ENCODE measurements at places on chromosomes 1 and 21.

GRCh38 chr1:59766227-59766855 lies 48.4 kb upstream of the HOOK1 start:
- DNase-seq: no peak

DNA sequence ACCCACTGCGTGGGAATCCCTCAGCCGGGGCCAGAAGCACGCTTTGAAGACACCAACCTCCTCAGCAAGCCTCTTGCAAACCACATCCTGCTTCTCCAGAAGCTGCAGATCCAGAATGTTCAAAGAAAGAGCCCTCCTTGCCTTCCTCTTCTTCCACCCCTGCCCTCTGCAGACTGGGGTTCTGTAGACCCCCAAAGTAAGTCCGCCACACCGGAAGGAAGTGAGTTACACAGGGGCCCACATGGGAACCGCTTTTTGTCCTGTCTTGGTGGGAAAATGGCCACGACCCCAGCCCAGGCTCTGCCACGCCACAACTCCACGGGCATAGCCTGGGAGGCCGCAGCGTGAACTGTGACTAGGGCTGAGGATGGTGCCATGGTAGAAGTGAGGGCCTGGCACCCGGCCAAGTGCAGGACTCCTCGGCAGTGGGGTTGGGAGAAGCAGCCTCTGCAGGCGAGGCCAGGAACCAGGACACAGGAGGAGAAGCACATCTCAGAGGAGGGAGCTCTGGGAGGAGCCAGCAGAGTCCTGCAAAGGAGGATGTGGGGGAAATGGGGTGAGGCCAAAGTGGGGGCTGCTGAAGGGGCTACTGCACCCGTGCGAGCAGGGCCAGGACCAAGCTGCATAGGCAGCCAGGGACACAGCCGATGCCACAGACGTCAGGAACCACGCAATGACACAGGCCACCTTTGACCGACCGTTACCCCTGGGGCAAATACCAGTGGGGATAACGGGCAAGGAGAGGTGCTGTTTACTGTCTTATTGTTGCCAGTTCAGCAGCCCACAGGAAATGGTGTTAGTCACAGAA lies 30.9 kb downstream of the PDE9A start:
- peak; percentile 74 for DNase-seq

DNA sequence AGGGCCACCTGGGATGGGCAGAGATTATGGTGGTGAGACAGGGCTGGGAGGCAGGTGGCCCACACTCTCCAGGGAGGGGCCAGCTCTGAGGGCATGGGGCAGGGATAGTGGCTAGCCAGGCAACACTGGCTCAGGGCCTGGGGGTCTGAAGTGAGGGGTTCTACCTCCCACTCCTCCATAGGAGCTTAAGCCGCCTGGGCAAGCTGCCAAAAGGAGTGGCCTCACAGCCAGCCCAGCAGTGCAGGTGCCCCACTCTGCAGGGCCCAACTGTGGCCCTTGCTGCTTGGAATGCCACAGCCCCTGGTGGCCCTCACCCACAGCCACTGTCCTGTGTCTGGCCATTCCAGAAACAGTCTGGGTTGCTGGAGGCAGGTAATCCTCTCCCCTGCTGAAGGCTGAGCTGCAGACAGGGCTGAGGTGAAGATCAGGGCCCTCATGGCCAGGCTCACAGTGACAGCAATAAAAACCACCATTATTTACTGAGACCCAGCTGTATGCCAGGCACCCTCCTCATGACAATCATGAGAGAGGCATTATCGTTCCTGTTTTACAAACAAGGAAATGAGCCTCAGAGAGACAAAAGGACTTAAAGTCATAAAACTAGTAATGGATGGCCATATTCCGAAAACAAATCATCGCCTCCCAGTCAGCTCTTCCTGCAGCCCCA lies 31.0 kb downstream of the KIF21B start:
- no peak for DNase-seq

DNA sequence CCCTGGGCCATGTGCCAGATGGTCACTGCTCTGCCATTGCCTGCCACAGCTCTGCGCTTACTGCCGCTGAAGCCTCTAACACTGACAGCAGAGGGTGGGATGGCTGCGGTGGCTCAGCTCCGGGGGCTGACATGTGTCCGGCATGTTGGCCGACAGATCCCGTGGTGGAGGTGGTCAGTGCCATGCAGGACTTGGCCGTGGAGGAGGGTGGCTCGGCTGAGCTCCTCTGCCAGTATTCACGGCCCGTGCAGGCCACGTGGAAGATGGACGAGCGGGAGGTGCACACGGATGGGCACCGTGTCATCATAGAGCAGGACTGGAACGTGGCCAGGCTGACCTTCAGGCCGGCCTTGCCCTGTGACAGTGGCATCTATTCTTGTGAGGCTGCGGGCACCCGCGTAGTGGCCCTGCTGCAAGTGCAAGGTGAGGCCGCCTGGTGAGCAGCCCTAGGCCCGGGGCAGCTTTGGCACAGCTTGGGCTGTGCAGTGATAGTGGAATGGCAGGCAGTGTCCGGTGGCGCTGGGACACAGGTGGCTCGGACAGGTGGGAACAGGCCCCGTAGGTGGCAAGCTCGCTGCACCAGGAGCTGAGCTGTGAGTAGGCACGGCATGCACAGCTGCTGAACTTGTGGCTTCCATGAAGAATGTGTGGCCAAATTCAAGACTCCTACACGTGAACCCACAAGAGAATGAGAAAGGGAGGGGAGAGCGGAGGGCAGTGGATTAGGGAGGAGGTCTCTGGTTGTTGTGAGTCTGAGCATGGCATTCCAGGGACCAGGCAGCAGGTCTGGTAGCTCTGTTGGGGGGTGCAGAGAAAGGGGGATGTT lies 91.8 kb downstream of the TRIM11 start:
- DNase-seq: no peak

GRCh38 chr1:96306809-96307560 lies 414.6 kb upstream of the PTBP2 start:
- DNase-seq: no peak

DNA sequence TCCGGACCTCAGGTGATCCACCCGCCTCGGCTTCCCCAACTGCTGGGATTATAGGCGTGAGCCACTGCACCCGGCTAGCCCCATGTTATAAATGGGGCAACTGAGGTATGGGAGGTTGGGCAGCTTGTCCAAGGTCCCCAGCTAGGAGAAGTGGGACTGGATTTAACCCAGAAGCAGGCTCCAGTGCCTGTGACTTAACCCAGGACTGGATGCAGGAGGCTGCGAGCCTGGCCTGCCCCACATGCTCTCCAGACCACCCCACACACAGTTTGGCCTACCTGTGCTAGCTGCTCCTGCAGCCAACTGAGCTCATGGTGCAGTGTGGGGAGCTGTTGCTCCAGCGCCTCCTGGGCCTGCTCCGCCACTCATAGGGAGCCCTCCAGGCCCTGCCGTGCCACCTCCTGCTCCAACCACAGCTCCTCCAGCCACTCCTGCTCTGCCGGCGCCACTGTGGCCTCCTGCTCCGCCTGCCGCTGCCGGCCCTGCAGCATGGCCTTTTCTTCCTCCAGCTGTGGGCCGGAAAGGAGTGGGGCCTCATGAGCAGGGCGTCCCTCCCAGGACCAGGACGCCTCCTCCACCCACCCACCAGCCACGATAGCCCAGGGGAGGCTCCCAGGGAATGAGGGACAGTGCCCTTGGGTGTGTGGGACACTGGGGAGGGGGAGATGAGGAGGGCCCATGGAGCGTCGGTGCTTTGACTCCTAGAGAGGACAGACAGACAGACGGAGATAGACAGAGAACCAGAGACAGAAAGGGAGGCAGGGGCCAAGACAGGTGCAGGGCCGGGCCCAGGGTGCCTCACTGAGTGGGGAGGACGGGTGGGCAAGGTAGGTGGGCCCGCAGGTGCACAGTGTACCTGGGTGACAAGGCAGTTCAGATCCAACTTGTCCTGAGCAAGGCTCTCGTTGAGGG lies 12.4 kb upstream of the NBPF1 start:
- no peak for DNase-seq

DNA sequence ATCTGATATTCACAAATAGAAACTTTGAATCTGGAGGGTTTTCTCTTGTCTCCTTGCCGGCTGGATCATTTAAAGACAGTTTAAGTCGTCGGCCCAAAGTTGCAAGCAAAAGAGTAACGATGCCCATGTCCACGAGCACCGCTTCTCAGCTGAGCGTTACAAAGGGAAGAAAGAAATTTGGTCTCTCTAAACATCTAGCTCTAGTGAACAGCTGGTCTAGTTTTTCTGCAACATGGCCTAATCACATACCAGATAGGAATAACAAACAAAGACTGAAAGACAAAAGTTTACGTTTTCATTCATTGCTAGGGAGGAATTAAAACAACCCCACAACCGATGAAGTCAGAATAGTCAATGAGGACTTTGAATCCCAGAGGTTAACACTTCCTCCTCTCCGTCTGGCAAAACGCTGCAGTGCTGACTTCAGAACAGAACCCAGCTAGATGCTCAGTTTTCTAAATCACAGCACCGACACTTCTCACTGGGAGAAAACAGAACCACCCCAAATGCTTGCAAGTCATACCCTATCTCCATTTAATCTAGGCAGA lies 69.4 kb downstream of the NTPCR start:
- DNase-seq: no peak

DNA sequence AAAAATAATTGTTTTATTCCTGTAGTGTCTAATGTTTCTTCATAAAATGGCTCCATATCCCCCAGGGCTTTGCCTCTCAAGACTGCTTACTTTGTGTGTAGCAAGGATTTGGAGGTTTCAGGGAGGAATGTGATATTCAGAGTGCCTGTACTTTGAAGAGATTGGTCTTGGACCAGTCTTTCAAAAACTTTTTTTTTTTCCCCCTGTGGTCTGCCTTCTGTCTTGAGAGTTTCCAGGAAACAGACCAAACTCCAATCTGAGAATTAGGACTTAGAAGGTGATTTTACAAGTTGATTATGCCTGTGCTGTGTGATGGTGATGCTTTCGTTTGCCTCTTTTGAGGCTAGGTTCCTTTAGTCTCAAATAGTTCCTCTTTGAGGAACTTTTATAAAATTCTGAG lies 25.9 kb downstream of the GABPA start:
- no peak for DNase-seq

- no peak for DNase-seq
Measured at GRCh38 chr1:62113507-62113906, 81.1 kb upstream of the L1TD1 start.

DNA sequence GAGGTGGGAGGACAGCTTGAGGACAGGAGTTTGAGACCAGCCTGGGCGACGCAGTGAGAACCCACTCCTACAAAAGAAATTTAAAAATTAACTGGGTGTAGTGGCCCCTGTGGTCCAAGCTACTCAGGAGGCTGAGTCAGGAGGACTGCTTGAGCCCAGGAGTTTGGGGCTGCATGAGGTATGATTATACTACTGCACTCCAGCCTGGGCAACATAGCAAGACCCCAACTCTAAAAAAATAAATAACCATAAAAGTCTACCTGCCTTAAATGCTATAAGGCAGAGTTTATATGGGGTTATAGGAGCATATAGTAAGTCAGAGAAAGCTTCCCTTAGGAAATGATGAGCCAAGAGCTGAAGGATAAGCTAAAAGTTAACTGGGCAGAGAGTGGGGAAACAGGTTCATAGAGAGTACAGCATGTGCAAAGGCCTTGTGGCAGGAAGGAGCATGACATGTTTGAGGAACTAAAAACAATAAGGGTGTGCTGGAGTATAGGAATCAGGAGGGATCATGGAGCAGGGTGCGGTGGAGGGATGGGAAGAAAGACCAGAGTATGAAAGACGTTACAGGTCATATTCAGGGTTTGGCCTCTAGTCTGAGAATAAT lies 68.3 kb downstream of the ADSS2 start:
- no peak for DNase-seq

GRCh38 chr1:111605576-111605975 lies 14.0 kb upstream of the RAP1A start:
- DNase-seq: no peak

DNA sequence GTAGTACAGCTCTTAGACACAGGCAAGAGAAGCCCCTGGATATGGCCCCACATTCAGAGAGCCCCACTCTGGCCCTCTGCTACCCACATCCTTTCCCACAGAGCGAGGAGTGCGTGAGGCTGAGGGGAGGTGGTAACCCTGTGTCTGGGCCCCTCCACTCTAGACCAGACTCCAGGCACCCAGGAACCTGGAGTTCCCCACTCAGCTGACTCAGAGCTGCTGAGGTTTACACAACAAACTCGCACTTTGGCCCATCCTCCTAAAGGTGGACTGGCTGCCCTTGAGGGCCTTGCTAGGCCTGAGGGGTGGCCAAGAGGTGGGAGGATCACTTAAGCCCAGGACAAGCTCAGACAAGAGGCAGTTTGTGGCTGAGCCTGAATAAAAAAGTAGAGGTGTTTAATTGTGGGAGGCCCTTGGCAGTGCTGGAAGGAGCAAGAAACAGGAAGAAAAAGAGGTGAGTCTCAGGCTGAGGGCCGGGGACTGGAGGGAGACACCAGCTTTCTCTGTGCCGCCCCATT lies 10.7 kb downstream of the MR1 start:
- peak; percentile 77 for DNase-seq

- no peak for DNase-seq
Measured at GRCh38 chr1:49204720-49205119, 428.0 kb upstream of the BEND5 start.

- no peak for DNase-seq
Measured at GRCh38 chr1:213530611-213531320, 457.0 kb upstream of the PROX1 start.

DNA sequence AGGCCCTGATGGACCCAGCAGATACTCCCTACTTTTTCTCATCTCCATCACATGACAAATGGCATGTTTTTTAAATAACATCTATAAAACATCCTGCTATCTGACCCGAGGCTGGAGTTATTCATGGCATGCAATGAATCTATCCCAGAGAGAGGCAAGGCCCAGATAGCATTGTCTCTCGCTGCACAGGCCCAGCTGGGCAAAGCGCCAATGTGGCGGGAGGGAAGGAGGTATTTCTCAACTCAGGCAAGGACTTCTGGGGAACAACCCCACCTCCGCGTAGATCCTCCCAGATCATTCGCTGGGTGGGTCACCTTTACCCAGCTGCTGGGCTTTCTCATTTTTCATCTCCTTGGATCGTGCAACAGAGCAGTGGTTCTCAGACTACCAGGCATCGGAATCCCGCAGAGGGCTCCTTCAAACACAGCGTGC lies 59.8 kb downstream of the ERG start:
- DNase-seq: no peak

GRCh38 chr1:212587016-212587887 lies 21.3 kb upstream of the ATF3 start:
- no peak for DNase-seq

All from activated CD4-positive, alpha-beta T cell treated with anti-CD3 and anti-CD28 coated beads, Interleukin-10, Interleukin-2, amounts not matched to agents 100 ng/mL and 50 ng/mL, durations not matched to agents 16 hours and 8 hours (primary cell).